Bone marrow (tissue), 2 donors: ENCODE measurements at places on chromosomes 13 and 19.

DNA sequence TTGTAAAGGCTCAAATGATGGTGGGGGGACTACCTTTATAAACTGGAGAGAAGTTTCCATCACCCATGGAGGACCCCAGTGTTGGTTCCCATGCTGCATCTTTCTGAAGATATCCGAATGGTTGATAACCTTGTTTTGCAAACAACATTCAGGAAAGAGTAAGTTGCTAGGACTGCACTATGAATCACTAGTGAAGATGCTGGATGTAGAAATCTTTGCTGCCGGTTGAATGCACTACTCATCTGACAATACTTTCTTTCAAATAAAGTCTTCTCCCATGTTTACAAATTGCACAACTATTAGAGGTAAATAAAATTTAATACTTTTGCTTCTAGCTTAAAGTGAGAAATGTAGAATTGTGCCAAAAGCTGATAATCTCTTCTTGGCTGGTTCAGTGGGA, 198.4 kb upstream of the SLITRK6 start:
- no peak for DNase-seq

DNA sequence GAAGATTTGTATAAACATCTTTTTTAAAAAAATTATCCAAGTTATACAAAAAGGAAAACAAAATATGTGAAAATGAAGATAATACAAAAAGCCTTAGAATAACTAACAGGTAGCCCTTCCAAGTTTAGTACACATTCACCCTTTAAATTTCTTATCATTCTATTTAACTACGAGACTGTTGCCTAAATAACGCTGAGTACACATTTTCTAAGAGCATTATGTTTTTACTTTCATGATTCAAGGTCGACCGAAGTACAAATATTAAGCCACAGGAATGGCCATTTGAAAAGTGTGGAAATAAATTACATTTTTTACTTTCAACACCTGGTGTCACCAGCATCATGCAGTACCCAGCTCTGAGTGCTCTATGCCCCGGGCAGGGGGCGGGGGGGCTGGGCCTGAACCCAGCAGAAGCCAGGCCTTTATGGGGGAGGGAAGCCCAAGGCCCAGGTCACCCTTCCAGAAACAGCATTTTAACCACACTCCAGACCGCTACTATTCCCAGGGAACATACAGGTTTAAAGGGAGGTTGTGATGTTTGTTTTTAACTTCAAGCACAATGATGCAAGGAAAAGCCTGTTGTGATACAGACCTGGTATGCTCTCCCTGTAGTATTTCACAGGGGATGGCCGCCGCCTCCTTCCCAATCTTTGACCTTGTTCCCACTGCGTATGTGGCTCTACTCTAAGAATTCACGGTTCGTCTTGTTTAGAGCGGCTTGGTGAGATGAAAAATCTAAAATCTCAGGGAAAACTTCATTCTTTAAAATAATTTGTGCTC, 24.0 kb downstream of the GGACT start:
- DNase-seq, result no peak

DNA sequence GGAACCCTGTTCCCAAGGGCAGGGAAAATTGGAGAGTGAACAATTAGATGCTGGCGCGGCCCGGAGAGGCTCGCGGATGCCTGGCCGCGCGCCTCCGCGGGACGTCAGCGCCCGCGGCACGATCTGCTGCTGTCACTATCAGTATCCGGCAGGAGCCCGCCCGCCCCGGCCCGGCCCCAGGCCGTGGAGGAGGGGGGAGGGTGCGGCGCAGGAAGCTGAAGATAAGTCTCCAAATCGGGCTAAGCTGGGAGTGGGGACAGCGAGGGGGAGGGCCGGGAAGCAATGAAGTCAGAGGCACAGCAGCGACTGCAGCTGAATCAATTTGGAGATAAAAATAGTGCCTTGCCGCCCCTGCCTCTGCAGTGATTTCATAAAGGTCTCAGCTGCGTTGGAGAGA, 441.5 kb upstream of the KLF12 start:
- no peak for DNase-seq

GRCh38 chr13:113628291-113629270, 29.4 kb downstream of the ATP4B start:
- DNase-seq, result no peak

GRCh38 chr13:31903111-31903815, 128.3 kb upstream of the FRY start:
- DNase-seq, result no peak

DNA sequence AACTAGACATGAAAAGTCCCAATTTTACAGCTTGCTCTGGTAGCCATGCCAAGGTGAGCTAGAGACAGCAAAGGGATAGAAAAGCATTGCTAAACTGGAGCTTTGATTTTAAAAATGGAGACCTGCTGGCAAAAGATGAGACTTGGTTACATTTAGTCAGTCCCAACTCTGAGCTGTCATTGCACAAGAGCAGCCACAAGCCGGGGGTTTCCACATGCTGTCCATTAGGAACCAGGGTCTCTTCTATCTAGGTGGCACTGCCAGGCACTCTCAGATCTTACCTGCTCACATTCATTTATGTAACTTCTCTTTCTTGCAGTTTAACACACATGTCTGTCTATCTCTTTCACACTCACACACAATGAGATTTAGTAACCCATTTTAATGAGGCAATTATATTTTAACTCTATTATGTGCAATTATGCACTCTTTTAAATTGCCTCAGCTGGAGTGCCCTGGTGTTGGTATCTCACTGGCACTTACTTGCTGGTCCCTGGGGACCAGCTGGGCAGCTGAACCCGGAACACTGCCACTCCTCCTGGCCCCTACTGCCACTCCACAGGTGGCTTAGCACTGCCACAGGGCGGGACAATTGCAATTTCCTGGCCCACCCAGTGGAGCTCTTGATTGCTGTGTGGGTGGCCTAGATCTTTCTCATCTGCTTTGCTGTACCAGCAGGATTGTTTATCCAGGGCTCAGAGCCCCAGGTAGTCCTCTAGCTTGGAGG, 112.5 kb downstream of the COG6 start:
- DNase-seq, result no peak

- no peak for DNase-seq
Measured at GRCh38 chr13:100460266-100460665, 128.3 kb downstream of the GGACT start.

- no peak for DNase-seq
Measured at GRCh38 chr13:28056970-28057712, 43.2 kb downstream of the FLT3 start.

DNA sequence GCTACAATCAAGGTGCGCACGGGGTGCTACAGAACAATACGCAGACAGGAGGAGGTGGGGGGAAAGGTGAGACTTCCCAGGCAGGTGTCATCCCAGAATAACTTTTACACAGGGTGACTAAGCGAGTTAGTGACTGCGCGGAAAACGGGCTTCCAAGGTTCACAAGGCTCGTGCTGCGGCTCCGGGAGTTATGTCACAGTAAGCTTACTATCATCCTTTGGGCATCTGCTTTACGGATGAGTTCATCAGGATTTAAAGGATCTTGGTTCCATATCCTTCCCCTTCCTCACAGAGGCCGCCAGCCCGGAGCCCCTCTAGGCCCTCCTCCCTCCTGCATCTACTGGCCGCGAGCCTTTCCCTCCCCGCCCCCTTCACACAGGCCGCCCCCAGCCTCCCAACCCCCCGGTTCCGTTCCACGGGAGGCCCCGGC, 474 bp upstream of the IFT88 start:
- DNase-seq, result no peak
